Cardiac muscle cell (in vitro differentiated cells and primary cell): ENCODE measurements at places on chromosomes 6 and 20.

DNA sequence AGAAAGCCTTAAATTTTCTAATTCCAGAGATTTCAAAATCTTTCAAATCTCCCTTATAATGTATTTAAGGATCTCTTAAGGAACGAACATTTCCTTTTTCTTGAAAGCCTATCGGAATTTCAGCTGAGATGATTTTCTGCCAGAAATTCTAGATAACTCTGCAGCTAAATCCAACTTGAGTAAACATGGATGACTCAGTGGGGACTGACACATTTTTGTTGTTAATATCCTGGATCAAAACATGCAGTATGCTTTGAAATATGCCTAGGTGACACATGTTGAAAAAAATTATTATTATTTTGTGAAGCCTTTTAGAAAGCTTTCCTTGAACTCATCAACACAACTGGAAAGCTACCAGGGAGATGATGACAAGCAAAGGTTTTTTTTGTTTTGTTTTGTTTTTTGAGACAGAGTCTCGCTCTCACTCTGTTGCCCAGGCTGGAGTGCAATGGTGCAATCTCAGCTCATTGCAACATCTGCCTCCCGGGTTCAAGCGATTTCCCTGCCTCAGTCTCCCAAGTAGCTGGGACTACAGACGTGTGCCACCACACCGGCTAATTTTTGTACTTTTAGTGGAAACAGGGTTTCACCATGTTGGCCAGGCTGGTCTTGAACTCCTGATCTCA, 140.1 kb upstream of the SNX9 start:
- no peak overlapping the region for H3K4me3 ChIP-seq
- H3K27ac ChIP-seq: no peak overlapping the region
- H3K36me3 ChIP-seq: no peaks in the 10 kb centered on the region
- no peak for DNase-seq

GRCh38 chr20:50515471-50516106, 5.4 kb downstream of the PTPN1 start:
- H3K27ac ChIP-seq: no peak overlapping the region
- no peak for DNase-seq
- no peaks in the 10 kb centered on the region for H3K27me3 ChIP-seq
- no peaks in the 10 kb centered on the region for H3K36me3 ChIP-seq

DNA sequence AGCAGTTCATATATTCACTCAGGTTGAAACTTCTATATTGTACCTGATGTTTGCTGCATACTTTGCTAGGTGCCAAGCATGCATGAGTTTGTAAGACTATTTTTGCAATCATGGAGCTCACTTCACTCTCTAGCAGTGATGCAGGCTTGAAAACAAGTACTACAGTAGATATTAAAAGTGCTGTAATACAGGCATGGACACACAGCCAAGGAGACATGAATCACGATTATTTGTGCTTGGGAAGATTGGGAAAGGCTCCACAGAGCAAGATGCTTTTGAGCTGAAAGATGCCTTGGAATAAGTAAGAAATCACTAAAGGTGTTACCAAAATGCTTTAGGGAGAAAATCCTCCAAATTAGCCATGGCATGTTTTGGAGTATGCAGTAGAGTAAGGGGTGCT, 427.4 kb downstream of the UTRN start:
- no peak overlapping the region for H3K27ac ChIP-seq
- no peaks in the 10 kb centered on the region for H3K27me3 ChIP-seq
- DNase-seq: no peak
- H3K36me3 ChIP-seq: no peaks in the 10 kb centered on the region
- H3K4me1 ChIP-seq: no peaks in the 10 kb centered on the region

- H3K27ac ChIP-seq: no peak overlapping the region
- H3K36me3 ChIP-seq: no peaks in the 10 kb centered on the region
- H3K27me3 ChIP-seq: no peaks in the 10 kb centered on the region
- H3K4me1 ChIP-seq: peaks cover 18% of the 10 kb centered on the region
These were observed 229.8 kb downstream of the NKAIN2 start for GRCh38 chr6:124033501-124033900.

GRCh38 chr20:1933465-1933870, 38.3 kb downstream of the SIRPA start:
- H3K4me3 ChIP-seq: no peak overlapping the region
- peak; percentile 88 for DNase-seq

DNA sequence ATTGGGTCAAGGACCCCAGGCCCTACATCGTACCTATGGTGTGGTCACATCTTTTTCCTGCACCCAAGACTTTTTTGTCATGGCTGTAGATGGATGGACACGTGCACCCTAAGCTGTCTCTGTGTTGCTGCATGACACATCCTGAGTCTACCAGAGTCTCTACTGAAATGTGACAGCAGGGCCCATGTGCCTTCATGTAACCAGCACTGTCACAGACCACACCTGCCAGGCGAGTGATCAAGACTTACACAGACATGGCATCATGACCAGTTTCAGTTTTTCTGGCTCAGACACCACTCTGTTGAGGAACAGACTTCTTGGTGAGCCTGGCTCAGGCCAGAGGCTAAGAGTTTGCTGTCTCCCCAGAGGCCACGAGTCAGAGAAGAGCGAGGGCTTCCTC, 7.6 kb downstream of the PRND start:
- no peak overlapping the region for H3K4me3 ChIP-seq
- H3K4me1 ChIP-seq: peaks cover 7% of the 10 kb centered on the region
- no peak for DNase-seq
- H3K36me3 ChIP-seq: no peaks in the 10 kb centered on the region

DNA sequence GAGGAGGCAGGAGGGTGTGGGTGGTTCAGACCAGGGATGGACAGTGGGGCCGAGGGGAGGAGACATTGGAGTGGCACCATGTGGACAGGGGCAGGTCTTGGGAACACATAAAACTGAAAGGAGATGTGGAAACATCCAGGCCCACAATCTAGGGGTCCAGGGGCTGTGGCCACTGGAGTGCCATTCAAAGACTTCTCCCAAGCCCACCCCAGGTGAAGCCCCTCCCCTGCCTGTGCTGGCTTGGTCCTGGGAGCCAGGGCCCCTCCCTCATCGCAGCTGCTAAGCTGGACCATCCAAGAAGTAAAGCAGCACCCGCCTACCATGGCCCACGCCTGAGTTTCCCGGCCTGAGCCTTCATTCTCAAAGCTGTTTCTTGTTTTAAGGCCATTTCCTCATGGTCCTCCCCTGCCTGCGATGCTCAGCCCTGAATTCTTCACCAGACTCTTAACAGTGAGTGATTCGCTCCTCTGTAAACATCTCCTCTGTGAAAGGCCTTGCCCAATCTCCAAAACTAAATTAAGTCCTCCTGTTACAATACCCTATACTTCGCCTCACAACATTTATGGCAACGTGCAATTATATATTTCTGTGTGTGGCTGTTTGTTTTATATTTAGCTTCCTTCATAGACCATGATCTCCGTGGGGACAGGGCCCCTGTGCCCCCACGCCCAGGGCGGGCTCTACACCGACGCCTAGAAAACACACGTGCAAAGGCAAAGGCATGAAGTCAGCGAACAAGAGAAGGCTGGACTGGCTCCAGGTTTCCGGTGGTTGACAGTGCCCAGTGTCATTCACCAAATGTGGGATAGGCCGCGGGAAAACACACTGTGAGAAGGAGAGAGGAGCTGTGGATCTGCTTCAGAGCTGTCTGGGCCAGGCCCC, 267.8 kb downstream of the ERMARD start:
- no peak overlapping the region for H3K4me3 ChIP-seq
- peaks cover 3% of the 10 kb centered on the region for H3K27me3 ChIP-seq
- H3K27ac ChIP-seq: no peak overlapping the region
- H3K36me3 ChIP-seq: no peaks in the 10 kb centered on the region

DNA sequence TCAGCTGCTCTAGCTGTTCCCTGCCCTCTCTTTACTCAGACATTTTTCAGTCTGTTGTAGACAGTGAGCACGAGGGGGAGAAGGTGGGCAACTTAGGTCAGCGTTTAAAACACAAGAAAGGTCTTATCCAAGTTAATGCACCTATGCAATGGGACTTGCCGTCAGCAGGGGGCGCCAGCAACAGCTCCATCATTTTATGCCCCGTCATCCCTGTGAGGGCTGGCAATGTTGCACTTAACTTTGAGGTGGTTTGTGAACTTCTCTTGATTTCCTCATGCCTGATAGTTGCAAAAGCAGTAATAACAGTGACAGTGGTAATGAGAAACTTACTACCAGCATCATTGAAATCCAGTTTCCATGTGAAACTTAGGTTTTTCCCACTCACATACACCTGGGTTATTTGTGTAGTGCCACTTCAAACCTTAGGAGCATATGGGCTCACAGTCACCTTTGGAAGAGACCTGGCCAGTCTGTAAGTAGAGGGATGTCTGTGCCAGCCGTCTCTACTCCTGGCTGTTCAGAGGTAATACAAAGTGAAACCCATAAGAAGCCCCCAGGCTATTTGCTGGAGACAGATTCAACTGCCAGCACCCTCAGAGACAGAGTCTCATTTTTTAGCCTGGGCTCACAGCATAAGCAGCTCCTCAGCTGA, 44.9 kb upstream of the ID1 start:
- DNase-seq: peak; percentile 56
- H3K4me1 ChIP-seq: no peaks in the 10 kb centered on the region
- H3K27ac ChIP-seq: peak overlapping the region; percentile 59
- no peak overlapping the region for H3K4me3 ChIP-seq
- no peaks in the 10 kb centered on the region for H3K27me3 ChIP-seq
- peaks cover 19% of the 10 kb centered on the region for H3K36me3 ChIP-seq

DNA sequence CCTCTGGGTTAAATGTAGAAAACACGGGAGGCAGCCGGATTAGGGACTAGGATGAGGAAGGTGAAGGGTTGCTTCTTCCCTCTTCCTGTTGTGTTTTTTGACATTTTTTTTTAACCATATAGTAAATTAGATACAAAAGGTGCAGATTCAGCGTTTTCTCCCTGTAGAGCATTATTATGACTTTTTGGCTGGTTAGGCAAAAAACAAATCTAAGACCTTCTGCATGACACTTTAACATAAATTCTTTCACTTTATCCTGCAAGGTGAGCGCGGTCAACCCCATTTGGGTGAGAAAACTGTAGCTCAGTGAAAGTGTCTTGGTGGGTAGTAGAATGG, 1.3 kb downstream of the SLC16A10 start:
- H3K27ac ChIP-seq: no peak overlapping the region
- H3K4me3 ChIP-seq: peak overlapping the region; percentile 75
- no peaks in the 10 kb centered on the region for H3K36me3 ChIP-seq
- no peak for DNase-seq

DNA sequence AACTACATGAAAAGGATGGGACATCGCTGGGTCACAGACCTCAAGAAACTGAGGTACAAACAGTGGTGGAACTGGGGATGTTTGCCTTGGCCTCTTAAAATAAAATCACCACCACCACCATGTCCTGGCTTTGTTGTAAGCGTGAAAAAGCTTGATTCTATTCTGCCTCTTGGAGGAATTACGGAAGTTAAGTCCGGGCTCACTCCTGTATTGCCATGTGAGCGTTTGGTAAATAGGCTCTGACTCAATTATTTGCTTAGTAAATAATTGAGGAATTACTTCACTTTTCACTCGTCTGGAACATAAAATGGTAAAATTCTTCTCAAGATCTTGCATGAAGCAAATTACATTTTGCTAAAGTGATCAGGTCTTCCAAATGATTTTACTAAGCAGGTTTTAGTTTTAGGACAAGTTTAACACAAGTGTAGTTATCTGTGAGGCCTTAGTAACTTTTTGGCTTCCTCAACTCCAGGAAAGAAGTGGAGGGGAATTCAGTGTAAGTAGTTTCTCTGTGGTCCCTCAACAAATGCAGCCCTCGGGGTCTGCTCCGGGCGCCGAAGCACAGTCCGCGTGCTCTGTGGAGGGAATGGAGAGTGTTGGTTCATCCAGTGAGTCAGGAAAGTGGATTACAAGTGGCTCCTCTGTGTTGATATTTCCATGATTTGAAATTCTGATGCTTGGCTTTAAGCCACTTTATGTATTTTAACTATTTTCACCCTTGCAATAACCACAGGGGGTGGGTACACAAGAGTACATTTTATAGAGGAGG, 23.8 kb downstream of the IYD start:
- H3K27ac ChIP-seq: no peak overlapping the region
- DNase-seq: no peak
- H3K4me3 ChIP-seq: no peak overlapping the region
- H3K36me3 ChIP-seq: no peaks in the 10 kb centered on the region
- no peaks in the 10 kb centered on the region for H3K4me1 ChIP-seq

GRCh38 chr20:10209091-10209490, 9.5 kb upstream of the SNAP25 start:
- no peaks in the 10 kb centered on the region for H3K4me1 ChIP-seq
- H3K4me3 ChIP-seq: no peak overlapping the region
- no peak overlapping the region for H3K27ac ChIP-seq
- H3K27me3 ChIP-seq: peaks cover 15% of the 10 kb centered on the region
- peak; percentile 18 for DNase-seq

- no peaks in the 10 kb centered on the region for H3K27me3 ChIP-seq
- no peak overlapping the region for H3K4me3 ChIP-seq
- peaks cover 22% of the 10 kb centered on the region for H3K4me1 ChIP-seq
These were observed 118.8 kb upstream of the MAFB start for GRCh38 chr20:40807821-40808170.
